ENCODE measurements at places on chromosomes 13 and 19.
A peak's percentile ranks its signal among the peaks of the same experiment; 100 is the strongest.

DNA sequence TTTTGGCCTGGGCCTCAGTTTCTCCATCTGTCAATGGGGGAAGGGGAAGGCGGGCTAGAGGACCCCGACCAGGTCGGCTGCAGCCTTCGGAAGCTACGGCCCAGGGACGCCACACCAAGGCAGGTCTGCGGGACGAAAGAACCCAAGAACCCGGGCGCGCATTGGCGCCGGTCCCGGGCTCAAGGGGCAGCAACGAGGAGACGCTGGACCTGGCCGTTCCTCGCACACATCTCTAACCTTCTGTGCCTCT lies 739 bp upstream of the ILF3 start:
- no peak for DNase-seq

GRCh38 chr19:15837221-15837731 lies 21.8 kb upstream of the OR10H1 start:
- no peak for DNase-seq

GRCh38 chr13:112940236-112940635 lies 28.8 kb upstream of the MCF2L start:
- peak; percentile 56 for DNase-seq

- DNase-seq: no peak
These were observed 7.0 kb downstream of the BLVRB start for GRCh38 chr19:40458597-40458974.

DNA sequence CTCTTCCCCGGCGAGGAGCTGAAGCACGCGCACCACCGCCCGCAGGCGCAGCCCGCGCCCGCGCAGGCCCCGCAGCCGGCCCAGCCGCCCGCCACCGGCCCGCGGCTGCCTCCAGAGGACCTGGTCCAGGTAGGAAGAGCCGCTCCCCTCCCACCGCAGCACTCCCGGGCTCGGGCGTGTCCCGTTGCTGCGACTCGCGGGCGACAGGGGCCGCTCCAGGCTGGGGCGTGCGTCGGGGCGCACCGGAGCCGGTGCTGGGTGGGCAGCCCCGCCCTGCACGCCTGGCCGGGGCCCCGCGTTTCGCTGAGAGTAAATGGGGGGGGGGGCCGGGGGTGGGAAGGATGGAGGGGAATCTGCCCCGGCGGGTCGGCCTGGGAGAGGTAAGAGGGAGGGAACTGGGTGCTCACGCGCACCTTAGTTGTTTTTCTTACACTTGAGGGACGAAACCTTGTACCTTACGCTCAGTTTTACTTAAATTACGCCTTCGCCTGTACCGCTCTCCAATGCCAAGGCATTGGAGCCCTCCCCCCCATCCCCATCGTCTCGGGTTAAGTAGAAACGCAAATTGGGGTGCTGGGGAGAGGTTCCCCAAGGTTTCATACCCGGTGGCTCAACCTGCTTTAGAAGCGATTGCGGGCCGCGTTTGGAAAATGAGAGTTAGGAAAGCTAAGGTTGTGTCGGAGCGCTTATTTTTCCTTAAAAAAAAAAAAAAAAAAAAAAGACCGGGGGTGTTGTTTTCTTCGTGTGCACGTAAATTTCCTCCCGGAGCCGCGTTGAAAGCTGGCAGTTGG lies 850 bp downstream of the KLF5 start:
- peak; percentile 70 for DNase-seq

DNA sequence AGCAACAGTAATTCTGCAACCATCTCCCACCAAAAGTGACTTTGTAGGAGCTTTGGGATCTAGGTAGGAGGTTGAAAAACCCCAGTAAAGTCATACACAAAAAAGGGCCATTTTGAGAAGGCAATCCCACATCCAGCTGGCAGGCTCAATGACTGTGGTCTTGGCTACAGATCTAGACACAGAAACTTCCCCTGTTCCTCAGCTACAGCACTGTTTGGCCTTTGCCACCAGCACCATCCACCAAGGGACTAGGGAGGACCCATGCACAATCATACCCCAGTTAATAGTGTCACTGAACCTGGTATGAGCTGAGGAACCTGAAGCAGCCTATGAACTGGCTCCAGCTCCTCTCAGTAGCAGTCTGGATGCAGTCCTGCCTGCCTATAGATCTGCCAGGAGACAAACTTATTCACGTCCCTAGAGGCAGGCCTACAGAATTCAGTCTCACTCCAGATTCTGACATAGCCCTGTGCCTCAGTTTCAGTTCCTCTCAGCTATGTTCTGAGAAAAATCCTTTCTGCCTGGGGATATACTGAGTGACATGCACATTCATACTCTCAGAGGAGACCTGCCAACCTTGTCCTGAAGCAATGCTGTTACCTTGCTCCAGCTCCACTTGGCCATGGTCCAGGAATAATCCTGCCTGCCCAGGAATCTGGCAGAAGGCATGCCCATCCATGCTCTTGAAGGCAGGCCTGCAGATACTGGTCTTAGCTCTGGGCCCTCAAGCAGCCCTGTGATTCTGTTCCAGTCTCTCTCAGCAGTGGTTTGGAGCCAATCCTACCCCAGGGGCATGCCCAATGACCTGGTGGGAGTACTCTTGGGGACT lies 2048.3 kb upstream of the PCDH20 start:
- DNase-seq: no peak

DNA sequence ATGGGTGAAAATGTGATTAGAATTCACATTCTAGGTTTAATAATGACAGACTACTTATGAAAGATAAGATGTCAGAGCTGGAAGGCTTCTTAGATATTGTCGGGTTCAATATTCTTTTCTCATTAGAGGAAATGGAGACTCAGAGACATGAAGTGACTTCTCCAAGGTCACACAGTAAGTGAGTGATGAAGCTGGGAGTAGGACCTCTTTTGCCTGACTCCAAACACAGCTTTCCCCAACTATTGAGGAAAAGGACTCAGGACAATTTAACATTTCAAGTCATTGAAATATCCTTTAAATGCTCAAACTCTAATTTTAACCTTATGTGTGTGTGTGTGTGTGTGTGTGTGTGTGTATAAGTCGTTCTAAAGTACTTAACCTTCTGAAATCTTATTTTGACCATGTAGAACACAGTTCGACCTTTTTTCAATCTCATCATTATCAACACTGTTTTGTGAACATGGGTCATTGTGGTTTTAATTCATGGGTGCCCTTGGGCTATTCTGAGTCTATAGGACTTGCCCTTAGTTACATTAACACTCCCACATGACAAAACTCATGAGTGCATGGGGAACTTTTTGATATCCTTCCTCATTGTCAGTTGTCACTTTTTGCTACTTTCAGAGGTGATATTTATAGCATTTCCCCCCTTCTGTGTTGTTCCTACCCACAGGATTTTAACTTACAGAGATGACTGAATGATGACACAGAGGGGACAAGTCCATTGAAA lies 53.0 kb downstream of the LRCH1 start:
- DNase-seq: no peak

DNA sequence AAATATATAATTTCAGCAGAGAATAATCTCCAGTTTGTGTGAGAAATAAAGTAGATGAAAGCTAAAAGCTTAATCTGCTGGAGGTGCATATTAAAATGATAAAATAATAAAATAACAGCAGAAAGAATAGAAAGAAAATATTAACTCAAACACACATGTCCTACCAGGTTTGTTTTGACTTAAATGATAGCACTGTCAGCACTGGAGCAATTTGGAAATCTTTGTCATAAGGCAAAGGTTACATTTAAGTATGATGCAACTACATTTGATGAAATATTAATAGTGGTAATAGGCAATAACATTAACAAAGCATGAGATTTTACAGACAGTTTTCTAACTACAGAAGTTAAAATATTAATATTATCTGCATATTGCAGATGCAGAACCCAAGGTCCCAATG lies 2380.1 kb downstream of the PCDH9 start:
- no peak for DNase-seq

DNA sequence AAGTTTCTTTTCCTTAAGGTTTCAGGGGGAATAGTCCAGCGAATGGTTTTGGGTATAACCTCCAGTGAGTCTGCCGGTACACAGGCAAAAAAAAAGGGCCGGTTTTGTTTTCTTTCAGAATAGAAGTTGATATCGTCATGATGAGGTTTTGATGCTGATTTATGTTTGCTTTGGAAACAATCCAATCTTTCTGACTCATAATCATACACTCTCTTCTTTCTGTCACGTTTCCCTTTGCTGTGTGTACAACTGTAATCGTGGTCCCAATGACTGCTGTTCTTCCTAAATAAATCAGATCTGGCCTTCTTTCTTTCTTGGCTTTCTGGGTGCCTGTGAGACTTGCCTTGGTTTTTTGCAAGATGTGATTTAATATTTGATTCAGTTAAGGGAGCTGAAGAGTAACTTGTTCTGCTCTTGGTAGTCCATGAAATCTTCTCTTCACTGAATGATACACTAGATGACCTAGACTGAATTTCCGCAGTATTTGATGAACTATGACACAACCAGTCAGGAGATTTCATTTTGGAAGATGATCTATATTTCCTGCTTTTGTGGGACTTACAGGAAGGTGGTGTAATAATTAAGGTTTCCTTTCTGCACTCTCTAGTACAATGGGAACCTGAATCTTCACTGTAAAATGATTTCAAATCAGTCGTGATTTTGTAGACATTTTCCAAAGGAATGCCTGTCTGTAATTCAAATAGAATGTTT lies 34.9 kb upstream of the METTL21C start:
- no peak for DNase-seq

DNA sequence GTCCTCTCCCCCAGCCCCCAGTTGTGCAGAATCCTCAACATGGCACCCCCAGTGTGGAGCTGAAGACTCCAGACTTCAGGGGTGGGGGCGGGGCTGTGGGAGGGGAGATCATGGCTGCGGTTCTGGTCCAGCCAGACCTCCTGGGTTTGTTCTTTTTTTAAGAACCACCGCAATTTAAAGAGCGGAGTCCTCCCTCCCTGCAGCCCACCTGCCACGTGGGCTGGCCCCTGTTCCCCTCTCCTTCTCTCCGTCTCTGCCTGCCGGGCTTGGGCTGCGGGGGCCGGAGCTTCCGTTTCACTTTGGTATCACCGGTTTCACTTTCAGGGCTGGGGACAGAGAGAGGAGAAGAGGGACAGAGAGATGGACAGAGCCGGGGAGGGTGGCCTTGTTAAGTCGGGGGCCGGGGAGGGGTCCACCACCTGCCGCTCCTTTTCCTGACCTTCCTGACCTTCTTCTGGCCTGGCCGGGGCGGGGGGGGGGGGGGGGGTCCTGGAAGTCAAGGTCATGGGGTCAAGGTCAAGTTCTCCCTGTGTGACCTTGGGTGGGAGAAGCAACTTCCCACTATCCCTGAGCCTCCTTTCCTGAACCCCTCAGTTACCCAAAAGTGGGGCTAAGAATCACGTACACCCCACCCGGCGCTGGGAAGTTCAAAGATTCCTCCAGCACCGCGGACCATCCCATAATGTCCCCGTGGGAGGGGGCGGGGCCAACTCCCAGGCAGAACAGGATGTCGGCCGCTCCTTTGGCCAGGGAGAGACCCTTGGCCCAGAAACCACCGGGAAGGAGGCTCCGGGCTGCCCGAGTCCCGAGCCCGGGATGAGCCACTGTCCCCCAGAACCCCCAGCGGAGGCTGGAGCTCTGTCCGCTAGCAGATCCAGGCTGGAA lies 11.3 kb upstream of the ZBTB7A start:
- DNase-seq: peak; percentile 80

DNA sequence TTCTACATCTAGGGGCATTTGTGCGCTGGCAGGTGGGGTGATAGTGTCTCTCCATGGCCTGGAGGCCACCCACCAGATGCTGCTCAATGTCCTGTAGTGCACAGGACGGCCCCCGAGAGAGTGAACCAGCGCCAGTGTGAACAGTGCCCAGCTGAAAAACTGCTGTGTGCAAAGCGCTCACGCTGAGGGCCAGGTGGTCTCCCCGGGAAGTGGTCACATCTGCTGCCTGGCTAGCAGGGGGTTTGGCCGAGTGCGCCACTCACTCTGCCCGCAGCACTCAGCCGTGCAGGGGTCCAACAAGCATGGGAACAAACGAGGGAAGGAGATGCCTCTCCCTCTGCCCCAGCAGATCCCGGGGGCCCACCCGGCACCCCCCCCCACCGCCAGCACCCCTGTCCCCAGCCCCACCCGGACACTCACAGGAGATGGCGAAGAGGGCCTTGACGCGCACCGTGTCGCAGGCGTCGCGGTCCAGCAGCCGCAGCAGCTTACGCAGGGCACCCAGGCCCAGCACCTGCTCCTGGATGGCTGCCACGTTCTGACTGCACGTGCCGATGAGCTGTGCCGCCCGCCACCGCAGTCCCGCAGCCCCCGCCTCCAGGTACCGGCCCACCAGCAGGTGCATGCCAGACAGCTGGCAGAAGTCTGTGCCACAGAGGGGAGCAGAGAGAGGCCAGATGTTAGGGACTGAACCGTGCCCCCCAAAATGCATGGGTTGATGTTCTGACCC lies 5.8 kb downstream of the HSPBP1 start:
- DNase-seq: no peak

DNA sequence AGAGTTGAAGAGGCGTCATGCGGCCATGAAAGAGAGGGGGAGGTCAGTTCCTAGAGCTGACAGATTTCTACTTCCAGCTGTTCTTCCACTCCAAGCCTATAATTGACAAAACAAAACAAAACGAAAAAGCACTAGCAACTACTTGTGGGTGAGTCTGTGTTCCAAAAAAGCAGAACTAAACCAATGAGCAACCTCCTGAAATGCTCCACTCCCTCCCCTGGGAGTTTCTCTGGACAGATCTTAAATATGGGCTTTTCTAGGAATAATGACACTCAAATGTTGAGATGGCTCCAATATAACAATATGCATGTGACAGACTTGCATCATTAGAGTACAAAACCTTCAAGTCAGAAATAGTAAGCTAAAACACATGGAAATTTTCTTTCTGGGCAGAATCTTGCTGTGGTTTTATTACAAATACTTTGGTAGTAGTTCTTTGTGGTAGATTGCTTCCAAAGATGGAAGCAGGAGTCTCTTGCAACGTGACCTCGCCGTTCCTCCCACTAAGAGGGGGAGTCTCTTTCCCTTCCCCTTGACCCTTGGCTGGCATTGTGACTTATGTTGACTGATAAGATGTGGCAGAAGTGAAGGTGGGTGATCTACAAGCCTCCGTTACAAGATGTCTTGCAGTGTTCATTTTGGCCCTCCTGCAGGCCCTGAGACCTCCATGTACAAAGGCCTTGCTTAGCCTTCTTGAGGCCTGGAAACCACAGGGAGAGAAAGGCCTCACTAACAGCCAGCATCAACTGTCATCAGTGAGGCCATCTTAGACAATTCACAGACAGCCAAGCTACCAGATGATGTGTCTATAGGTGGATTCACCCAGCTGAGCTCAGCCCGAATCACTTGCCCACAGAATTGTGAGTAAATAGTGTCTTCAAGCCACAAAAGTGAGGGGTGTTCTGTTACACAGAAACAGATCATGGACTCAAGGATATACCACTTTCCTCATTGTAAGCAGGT lies 173.1 kb upstream of the RFC3 start:
- DNase-seq: peak; percentile 56

DNA sequence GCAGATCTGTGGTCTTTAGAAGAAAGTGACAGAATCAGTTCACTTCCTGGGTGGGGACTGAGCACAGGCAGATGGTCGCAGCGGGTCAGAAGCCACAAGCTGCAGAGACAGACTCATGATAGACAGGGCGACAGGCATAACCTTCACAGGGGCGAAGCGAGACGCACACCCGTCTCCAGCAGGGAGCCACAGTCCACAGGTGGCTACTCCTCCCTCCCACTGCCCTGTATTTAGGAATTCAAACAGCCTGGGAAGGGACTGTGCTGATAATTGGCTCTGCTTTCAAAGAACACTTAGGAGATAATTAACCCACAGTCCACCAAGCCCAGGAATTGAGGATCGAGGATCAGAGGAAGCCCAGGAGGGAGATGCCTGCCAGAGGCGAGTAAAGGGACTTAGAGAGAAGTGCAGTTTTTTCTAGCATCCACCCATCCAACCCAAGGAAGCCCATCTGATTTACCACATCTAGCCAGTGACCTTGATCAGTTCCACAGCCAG lies 23.2 kb downstream of the RFX2 start:
- DNase-seq: no peak

GRCh38 chr13:61531383-61532065 lies 115.9 kb upstream of the PCDH20 start:
- DNase-seq: no peak

GRCh38 chr19:34485831-34486230 lies 4.3 kb downstream of the WTIP start:
- no peak for DNase-seq

Measured in femur (tissue), 1 donor.